Common myeloid progenitor, CD34-positive (primary cell): ENCODE measurements at places on chromosomes 1 and 21.

GRCh38 chr1:163877016-163877415, 555.3 kb downstream of the NUF2 start:
- no peak for DNase-seq

DNA sequence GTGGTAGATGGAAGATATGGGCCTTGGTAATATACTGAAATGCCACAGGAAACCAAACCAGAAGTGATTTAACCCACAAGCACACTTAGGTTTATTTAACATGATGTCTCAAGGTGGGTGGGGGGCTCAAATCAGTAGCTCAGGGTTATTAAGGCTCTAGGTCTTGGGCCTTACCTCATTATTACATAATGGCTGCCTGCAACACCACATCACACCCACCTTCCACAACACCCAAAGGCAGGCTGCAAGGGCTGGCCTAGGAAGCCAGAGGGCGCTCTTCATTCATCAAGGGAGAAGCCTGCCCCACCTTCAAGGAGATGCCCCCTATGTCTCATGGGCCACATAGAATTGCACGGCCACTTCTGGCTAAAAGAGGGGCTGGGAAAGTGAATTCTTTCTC, 6.0 kb downstream of the TFF1 start:
- DNase-seq: no peak

DNA sequence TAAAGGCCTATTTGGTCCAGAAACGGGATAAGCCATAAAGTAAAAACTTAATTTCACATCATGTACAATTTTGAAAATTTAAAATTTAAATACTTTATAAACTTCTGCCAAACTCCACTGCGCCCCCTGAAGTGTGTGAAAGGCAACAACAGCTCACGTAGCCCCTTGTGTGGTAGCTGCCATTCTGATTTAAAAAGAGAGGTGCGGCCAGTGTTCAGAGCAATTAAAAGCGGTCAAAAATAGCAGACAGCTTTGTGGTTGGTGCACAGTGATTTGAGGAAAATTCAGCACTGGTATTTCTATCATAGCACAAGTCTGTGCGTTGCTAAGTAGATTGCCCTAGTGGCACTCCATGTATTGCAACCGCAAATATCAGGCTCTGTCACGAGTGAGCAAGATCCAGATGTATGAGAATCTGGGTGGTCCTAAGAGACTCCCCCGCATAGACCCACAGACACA, 122.5 kb downstream of the ATG4C start:
- DNase-seq: peak; percentile 36

DNA sequence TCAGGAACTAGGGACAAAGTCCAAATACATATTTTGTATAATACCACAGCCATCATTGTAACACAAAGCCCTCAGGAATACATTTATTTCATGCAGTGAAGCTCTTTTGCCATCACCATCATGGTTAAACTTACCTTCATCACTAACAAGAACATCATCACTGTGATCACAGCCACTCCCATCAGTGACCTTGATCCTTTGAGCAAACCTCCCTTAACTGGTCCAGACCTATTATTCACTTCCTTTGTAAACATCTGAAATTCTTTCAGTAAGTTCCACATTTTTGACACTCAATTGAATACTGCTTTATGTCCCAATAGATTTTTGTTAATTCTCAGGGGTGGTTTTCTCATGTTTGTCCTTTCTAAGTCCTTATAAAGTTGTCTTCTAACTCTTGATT, 16.2 kb upstream of the KPRP start:
- DNase-seq: no peak

DNA sequence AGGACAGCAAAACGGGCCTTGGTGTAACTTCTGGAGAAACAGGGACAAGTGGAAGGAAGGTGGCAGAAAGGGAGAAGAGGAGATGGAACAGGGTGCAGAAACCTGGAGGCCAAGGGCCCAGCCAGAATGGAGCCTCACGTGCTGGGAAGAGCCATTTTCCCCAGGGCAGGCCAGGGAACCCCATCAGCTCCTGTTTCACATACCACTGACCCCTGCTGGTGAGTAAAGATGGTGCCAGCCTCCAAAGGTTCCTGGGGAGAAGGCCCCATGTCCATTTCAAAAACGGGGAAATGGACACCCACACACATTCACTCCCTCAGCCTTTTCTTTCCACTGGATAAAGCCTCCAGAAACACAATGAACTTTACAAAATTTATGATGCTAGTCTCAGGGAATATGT, 57.6 kb upstream of the JUN start:
- DNase-seq: peak; percentile 18

DNA sequence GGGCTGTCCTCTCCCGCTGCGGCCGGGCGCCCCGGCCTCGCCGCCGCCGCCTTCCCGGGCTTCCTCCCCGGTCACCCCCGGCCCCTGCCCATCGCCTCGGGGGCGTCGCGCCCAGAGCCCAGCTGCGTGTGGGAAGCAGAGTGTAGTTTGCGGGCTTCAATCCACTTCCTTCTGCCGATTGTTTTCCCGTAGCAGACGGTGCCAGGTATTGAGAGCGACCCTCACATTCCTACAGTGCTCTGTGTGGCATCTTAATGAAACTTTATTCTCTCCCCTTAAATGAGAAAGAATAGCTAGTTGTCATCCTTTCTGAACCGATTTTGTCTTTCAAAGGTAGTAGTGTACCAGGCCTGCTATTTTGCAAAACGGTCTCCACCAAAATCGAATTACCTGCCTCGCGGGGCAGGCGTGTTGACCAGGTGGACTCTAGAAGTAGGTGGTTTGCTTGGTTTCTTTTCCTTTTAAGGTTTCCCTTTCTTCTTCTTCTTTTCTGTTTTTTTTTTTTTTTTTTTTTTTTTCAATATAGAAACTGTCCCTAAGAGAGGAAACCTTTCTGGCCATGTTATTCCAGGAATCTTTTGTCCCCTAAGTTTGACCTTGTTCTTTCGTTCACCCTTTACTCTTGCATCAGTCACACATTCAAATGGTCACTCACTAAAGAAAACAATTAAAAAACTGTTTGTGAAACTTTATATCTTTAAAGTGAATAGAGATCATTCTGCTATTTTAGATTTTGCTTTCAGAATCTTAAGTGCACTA, 881 bp downstream of the USP25 start:
- peak; percentile 59 for DNase-seq

- DNase-seq: peak; percentile 49
These were observed 113.6 kb downstream of the MACF1 start for GRCh38 chr1:39317910-39318633.

DNA sequence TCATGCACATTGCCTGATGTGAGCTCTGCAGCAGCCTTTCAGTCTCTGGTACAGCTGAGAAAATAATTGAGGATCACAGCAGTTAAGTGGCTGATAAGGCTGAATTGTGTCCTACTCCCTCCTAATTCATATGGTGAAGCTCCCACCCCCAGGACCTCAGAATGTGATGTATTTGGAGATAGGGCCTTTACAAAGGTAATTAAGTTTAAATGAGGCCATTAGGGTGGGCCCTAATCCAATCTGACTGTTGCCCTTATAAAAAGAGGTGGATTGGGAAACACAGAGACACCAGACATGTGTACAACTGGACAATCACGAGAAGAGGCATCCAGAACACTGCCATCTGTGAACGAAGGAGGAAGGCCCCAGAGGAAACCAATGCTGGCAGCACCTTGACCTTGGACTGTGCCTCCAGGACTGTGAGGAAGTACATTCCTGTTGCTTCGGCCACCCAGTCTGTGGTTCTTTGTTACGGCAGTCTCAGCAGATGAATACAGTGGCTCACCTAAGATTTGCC, 148.1 kb downstream of the TRABD2B start:
- DNase-seq: no peak

- DNase-seq: no peak
These were observed 149.4 kb upstream of the COL6A1 start for GRCh38 chr21:45831991-45832740.

DNA sequence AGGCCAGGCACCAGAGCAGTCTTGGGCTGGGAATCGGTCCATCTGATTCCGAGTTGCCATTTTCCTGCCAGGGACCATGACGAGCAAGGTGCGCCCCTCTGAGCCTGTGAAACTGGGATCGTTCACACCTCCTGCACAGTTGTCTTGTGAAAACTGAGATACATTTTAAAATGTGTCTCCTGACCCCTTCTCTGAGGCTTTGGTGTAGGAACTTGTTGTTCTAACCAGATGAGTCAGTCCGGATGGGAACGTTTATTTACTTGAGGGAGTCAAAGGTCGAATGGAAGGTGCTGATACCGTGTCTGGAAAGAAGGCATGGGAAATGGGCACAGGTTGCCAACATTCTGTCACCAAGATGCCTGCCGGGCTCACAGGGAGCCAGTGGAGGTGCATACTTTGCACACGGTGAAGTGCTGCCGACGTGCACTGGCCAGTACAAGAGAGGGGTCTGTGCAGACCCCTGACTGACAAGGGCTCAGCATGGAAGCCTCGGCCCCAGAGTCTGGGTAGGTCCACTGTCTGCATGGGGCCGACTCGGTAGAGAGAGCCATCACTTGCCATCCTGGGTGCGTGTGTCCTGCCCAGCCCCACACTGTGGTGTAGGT, 7.4 kb upstream of the KCNN3 start:
- DNase-seq: no peak

DNA sequence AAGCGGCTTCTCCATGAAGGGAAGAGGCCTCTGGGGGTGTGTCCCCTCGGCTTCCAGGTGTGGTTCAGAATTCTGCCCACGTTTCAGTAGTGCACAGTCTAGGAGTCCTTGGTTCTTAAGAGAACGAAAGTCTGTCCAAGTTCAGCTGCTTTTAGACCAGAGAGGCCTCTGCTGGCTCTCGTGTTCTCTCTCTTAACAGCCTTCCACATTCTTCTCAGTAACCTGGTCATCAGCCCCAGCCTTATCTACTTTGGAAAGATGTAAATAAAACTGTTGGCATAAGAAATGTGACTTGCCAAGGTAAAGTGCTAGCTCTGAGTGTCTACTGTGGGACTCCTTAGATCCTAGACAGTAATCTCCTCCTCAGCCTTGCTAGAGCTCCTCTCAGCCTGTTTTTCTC, 15.3 kb upstream of the STUM start:
- no peak for DNase-seq

DNA sequence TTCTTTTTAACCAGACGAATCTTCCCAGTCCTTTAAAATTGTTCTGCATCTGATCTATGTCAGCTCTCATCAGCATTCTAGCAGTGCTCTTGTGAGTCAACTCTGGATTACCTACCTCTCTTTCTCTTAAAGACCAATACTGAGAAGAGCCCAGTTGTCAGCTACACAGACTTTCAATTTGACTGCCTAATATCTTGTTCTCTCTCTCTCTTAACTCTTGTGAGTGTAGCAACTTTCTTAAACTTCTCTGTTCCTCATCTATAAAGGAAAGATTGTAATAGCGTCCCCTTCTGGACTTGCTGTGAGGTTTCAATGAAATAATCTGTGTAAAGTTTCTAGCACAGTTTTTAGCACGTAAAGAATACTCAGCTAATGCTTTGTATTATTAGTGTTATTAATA, 499.3 kb upstream of the ADAMTS5 start:
- no peak for DNase-seq

GRCh38 chr1:107940017-107940577, 24.9 kb downstream of the VAV3 start:
- no peak for DNase-seq

- no peak for DNase-seq
These were observed 36.9 kb downstream of the FBXO2 start for GRCh38 chr1:11617314-11617713.

DNA sequence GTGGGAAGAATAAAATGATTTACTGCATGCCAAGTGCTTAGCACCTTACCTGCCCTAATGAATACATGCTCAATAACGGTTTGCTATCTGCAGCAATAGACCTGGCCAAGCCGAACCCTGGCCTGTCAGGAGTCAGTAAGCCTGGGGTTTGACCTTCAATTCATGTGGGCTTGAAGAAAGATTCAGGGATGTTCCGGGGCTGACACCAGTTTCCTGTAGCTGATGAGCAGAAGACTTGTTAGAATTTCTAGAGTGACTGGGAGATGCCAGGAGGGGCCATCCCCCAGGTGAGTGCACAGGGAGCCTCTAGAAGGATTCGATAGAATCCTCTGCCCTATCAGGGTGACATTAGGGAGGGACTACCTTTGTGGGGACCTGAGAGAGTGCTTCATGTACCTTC, 210.9 kb downstream of the HIVEP3 start:
- DNase-seq: no peak

DNA sequence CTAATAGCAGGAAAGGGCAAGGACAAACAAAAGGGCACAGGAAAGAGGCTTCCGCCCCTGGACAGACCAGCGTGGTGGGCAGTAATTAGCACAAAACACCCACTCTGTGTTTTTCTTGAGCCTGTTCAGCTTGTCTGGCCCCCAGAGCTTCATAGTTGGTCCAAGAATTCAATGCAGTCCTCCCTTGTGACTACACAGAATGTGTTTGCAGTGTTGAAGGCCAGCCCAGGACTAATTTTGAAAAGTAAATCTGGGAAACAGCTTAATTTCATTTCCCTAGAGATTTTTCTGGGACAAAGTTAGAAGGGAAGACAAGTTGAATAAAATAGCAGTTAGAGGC, 49.2 kb upstream of the LMO4 start:
- DNase-seq: no peak

DNA sequence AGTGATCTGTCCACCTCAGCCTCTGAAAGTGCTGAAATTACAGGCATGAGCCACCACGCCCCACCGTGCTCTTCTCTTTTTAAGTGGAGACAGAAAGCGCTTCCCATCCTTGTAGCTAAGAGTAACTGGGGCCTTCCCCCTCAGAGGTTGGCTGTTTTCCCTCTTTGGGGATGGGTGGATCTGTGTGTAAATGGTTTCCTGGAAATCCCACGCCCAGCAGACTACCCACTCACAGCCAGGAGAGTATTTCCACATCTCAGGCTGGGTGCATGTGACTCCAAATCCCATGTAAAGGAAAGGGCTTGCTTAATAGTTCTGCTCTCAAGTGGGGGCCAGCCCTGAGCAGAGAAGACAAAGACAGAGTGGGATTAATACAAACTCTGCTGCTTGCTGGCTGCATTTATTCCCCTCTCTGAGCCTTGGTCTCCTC, 19.6 kb upstream of the TCEA3 start:
- DNase-seq: no peak

DNA sequence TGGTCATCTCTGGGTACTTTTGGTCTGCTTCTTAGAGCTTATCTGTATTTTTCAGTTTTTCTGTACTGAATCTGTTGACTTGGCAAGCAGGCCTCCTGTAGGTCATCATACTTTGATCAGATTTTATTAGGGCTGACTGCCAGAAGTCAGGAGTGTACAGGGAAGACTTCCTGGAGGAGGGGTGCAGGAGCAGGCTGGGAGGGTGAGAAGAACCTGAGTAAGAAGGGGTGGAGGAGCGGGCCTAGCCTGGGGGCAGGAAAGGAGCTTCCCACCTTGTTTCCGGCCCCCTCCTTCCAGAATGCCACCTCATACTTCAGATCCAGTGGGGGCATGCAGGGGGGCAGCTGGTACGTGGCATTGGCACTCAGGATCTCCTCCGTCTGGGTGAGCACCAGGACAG, 18.3 kb upstream of the IL22RA1 start:
- no peak for DNase-seq

- DNase-seq: no peak
These were observed 19.2 kb upstream of the PTTG1IP start for GRCh38 chr21:44892536-44893277.

DNA sequence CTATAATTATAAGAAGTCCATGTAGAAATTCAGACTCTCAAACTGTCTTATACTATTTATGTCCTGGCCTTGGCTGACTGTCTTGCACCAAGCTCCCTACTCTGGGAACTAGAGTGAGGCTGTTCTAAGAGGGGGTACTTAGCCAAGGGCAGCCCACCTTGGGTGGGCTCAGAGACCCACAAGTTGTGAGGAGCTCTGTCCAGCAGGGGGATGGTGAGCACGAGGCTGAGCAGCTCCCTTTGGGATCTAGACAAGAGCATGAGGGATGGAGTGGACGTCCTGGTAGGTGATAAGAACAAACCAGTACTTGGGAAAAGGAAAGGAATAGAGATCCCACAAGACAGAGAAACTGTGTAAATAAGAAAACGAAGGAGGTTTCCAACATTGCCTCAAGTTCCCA, 127.1 kb upstream of the SLC44A3 start:
- DNase-seq: no peak
